Activated naive CD8-positive, alpha-beta T cell treated with anti-CD3 and anti-CD28 coated beads for 36 hours (primary cell): ENCODE measurements at places on chromosomes 16 and 17.

GRCh38 chr16:83840060-83840617, 32.4 kb downstream of the HSBP1 start:
- no peak for DNase-seq

- DNase-seq, result no peak
These were observed 8.6 kb upstream of the LHX1 start for GRCh38 chr17:36928471-36929345.

DNA sequence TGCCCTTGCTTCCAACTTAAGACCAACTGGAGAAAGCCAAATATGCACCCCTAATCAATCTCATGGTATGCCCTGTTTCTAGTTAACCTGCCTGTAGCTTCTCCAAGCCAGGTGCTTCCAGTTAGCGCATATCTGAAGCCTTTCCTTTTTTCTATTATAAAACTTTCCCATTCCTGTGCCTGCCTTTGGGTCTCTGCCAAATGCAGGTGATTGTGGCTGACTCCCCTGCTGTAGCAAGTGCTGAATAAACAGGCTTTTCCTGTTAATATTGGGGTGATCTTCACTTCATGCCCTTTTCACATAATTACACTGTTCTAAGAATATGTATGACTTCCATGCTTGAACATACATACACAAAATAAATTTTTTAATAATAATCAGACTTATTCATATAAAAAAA, 207.4 kb downstream of the TANC2 start:
- DNase-seq, result no peak

- DNase-seq, result no peak
These were observed 66.1 kb upstream of the SMURF2 start for GRCh38 chr17:64728041-64728695.

DNA sequence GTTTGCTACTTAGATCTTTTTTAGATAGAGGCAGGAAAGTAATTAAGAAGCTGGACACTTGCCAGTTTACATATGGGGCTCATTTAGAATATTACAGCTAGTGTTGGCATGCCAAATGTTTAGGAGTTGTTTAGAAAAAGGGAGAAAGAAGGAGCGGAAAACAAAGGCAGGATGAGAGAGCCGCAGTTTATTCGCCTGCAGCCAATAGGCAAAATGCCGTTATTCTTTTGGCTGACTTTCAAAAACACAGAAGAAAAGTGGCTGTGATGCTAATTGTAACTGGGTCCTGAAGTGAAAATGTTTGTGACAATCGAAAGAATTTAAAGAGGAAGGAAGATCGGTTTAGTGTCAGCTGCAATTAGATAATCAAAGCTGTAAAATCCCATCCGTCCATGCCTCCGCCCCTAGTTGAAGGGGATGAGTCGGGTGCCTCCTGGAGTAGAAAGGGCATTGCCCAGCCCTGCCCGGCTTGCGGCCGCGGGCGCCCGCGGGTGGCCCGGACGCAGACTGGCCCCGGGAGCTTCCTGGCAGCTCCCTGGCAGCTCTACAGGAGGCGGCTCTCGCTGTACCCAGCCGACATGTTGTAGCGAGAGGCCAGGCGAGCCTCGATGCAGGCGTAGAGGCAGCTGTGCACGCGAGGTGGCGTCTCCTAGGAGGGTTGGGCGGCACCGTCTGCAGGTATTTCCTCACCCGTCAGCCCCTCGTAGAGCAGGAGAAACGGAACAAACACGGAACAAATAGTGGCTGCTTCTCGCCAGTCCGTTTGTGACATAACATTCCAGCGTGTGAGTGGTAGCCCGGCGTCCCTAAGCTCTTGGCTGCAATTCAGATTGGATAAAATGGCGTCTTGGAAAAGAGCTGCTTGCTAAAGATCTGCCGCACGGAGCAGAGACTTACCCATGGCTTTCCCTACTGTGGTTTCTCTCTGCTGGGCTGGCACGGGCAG, 82.2 kb downstream of the TNRC6C start:
- peak; percentile 16 for DNase-seq

DNA sequence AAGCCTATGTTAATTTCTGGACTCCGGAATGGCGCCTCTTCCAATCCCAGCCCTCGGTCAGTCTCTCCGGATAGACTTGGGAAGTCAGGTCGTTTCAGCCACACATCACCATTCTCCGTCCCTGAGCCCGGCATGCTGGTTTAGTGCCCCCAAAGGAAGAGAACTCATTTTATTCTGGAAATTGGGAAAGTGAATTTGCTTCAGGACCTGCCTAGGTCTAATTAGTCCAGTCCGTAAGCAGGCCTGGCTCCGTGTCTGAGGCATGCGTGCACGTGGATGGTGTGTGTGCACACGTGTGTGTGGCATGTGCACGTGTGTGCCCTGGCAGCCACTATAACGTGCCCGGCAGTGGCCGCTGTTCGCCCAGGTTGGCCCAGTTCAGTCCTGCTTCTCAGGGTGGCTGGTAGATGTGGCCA, 77.4 kb downstream of the RPA1 start:
- DNase-seq, result no peak

GRCh38 chr16:65445313-65446260, 323.7 kb upstream of the CDH11 start:
- DNase-seq, result no peak

DNA sequence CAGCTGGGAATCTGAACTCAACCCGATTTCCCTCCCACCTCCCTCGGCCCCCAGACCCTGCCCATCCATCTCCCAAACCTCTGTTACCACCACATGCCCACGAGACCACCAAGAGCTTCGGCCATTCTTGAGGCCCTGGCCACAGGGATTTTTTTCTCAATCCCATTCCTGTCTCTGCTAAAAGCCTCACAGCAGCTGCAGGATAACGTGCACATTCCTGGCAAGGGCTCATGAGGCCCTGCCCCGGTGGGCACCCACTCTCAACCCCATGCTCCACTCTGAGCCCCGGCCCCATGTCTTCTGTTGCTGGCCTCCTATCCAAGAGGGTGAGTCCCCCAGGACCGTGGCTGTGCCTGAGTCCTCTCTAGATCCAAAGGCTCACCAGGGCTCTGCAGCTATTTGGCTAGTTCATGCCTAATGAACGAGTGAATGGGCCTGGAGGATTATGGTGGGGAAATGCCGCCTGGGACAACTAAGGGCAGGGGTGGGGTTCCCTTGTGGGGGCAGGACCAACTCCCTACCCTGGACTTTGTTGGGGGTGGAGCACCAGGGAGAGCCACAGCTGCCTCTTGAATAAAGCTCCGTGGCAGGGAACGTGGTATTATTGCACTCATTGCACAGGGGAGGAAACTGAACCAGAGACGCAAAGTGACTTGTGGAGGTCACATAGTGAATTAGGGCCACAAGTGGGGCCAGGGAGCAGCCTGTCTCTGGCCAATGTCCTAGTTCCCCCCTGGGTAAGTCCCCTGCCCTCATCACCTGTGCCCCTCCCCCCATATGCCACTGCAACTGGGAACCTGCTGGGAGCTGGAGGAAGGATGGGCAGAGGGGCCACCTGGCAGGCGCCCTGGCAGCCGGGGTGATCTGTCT, 113.8 kb upstream of the SMURF2 start:
- DNase-seq, result no peak

DNA sequence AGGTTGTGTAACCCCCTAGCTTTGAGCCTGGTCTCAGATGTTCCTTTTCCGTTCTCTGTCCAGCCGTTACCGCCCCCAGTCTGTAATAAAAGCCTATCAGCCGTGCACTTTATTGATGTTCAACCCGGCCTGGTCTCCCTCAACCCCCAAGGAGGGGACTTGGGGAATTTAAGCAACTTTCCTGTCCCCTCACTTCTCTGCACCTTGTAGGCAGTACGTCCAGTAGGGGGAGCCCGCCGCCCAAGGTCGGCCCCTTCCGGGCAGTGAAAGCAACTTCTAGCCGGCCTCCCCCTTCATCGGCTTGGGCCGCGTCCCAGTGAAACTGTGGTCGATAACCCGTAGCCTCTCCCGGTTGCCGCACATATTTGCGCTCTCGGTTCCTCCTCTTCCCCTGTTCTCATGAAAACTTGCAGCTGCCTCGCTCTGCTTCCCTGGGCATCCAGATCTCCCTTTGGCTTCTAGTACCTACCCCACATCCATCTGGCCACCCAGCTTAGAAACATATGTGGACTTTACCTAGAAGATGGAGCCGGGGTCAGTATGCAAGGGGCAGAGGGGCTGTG, 7.9 kb downstream of the PNPO start:
- DNase-seq, result peak; percentile 83

GRCh38 chr17:73795730-73796129, 151.5 kb upstream of the SDK2 start:
- DNase-seq, result no peak

DNA sequence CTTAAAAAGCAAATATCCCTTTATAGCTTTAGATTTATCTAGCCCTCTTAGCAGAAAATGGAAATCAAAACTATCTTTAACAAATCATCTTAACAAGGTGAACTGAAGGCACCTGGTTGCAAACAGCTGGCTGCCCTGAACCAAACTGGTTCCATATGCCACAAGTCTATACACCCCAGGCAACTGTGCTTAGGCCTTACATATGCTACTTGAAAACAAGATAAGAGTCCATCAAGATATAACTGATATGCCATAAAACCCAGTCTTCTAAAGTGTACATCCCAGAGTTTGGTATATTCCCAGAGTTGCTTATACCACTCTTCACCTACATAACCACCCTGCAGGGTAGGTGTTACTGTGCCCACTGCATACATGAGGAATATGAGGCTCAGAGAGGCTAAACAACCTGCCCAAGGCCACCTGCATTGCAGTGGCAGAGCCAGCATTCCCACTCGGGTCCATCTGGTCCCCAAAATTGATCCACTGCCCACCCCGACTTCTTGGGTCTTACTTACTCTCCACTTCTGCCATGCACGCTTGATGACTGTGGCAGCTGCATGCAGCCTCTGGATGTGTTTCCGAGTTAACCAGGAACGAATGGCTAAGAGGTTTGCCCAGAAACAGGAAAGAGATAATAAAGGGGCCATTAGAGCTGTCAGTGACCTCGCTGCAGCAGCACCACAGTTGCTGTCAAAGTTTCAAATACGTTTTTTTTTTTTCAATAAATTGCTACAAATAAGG, 12.2 kb downstream of the ZNHIT3 start:
- no peak for DNase-seq
